ENCODE measurements at places on chromosomes 12 and 14. TPM values are rescaled to one million over a fixed set of nuclear protein-coding genes. Genes with fewer than 3 reads are reported as not detected.

GRCh38 chr14:99586054-99586760, 17.8 kb downstream of the CCDC85C start:
- no peak for DNase-seq

The CEBPE gene
- not detected for total RNA-seq

GRCh38 chr12:68349921-68350606, 17.9 kb upstream of the MDM1 start:
- no peak for DNase-seq

DNA sequence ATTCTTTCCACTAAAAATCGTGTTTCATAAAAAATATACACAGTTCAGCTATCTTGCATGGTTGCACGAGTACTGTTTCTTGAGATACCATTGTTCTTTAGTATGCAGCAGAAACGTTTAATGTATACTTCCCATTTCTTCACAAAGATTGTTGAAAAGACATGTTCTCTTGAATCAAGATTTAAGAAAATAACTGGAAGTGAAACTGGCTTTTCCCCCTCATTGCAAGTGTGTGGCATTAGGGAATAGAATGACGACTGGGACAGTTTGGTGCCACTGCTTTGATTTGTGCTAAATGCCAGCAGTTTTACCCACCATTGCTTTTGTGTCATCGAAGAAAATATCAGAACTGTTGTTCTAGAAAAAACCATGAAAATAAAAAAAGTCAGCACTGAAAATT, 20.3 kb upstream of the DHRS2 start:
- DNase-seq = no peak

The ZNF385A gene
- 4.8 TPM for total RNA-seq

DNA sequence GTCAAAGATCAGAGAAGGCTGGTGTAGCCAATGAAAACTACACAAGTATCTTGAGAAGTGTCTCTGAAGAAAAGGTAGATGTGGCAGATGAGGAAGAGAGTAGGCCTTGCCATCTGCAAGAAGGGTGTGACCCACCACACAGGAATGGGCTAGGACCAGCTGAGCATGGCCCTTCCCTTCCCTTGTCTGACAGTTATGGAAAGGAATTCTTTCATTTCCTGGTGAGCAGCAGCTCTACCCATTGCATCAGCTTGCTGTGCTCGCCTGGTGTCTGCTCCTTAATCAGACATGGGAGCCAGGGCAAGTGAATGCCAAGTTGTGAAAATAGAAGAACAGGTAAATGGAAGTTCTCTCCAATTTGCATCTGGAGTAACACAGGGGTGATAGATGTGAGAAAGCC, 145.2 kb upstream of the KRR1 start:
- DNase-seq = no peak

DNA sequence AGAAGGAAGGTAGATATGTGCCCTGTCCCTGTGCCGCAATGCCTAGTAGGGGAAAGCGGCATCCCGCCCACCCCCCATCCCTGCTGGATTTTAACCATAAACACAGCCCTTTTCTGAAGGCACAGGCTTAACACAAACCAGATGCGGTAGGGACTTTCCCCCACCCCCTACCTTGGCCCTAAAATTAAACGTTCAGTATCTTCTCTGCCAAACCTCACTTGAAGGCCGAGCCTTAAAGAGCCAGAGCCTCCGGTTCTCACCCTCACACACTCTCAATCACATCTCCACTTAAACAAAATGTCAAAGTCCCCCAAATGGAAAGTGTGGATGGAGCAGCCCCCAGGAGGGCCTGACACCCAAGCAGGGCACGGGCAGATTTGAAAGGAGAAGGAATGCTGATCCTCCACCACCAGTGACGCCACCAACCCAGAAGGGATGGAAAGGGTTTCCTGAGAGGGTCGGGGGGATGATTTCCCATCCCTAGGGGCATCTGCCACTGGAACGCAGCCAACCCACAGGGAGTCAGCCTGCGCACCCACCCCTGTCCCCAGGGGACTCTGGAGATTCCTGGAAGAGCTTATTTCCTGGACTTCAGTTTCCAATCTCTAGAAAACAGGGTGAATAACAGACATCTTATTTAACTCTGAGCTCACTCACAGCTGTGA, 26.4 kb downstream of the ACTN1 start:
- DNase-seq = no peak

DNA sequence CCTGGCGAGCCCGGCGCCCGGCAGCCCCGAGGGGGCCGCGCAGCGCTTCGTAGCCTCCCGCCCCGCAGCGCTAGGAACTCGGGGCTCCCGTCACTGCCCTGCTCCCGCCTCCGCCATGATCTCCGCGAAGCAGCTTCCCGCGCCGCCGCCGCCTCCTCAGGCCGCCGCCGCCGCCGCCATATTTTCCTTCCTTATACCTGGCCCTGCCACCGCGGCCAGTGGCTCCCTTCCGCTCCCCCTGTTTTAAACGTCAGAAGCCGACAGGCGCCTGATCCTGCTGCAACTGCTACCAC, 286 bp downstream of the PPP4R3A start:
- no peak for DNase-seq

DNA sequence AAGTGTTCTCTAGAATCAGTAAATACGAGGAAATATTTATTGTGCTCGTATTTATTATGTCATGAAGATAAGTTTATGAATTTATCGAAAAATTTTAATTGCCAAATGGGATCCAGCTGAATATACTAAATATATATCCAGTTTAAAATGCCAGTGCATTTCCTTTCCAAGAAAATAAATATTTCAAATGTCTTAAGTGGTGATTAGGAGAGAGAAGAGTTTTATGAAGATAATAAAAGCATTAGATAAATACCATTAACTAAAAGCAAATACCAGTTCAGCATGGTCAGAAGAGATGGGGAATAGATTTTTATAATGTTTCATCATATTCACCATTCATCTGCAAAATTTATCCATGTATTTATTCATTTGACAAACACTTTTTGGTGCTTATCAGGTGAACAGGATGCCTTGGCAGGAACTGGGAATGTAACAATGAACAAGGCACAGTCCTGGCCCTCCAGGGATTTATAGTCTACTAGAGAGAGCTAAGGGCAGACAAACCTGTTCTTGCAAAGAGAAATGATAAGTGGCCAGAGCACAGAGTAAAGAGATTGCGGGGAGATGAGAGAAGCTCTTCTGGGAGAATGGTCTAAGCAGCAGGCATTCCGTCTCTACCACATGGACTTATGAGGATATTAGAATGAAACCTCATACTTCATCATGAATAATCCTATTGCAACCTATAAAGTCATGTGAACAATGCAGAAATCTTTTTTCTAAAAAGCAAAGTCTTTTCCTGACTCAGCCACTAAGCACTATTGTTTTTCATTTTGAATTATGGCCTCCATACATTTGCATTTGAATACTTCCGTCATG, 143.7 kb upstream of the ABCD2 start:
- no peak for DNase-seq

The FZD10 gene
- not detected for total RNA-seq

The MUCL1 gene
- not detected for total RNA-seq

DNA sequence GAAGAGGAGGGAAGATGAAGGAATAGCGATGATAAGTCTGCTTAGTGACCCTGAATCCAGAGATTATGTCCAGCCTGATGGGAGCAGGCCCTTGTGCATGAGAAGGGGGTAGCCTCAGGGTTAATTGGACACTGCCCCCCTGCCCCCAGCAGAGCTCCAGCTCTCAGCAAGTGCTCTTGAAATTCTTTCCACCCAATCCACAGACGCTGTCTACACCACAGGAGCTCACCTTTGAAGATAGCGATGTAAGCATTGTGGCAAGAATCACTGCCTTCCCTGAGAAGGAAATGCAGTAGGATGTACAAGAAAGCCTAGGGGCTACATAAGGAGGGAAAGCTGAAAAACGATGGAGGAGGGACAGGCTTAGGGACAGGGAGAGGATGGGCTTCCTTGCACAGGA, 39.4 kb downstream of the CRACR2A start:
- DNase-seq = no peak

DNA sequence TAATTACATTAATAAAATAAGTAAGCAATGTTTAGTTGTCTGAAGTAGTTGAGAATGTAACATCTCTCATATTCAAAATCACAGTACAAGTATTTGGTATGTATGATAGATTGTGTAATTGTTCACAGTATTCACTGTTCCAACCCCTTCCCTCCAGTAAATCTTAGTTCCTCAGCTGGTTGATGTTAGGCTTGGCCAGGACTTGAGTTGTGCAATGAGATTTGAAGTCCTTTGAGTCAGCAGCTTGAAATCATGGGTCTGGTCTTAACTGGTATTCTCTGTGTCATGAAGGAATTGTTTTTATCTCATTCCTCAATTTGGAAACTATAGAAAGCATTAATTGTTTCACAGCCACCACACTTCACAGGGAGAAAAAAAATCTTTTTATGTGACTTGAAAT, 477.1 kb downstream of the FSCB start:
- DNase-seq = no peak

DNA sequence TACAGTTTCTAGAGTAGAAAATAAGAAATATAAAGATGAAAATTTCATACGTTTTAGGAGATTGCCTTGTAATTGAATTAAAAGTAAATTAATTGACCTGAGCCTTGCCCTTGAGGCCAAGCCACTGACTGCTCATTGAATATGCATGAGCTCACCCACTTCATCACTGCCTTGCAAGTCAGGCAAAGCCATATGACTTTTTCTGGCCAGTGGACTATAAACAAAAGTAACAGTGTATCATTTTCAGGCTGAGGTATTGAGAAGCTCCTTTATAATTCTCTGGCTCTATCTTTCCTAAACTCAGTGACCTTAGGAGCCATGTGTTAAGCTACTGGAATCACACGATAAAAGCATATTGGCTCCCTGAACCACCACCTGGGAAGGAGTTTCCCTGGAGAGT, 369.3 kb downstream of the NUAK1 start:
- DNase-seq = no peak

- no peak for DNase-seq
Measured at GRCh38 chr14:32374155-32374554, 45.1 kb downstream of the AKAP6 start.

- DNase-seq = no peak
Measured at GRCh38 chr14:65204056-65204455, 101.7 kb upstream of the MAX start.

DNA sequence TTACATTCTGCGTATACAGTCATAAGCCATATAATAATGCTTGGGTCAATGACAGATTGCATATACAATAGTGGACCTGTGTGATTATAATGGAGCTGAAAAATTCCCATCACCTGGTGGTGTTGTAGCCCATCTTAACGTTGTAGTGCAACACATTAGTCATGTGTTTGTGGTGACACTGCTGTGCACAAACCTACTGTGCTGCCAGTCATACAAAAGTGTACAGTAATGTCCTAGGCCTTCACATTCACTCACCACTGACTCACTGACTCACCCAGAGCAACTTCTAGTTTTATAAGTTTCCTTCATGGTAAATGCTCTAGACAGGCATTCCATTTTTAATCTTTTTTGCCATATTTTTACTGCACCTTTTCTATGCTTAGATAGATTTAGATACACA, 194.8 kb upstream of the SEL1L start:
- no peak for DNase-seq

DNA sequence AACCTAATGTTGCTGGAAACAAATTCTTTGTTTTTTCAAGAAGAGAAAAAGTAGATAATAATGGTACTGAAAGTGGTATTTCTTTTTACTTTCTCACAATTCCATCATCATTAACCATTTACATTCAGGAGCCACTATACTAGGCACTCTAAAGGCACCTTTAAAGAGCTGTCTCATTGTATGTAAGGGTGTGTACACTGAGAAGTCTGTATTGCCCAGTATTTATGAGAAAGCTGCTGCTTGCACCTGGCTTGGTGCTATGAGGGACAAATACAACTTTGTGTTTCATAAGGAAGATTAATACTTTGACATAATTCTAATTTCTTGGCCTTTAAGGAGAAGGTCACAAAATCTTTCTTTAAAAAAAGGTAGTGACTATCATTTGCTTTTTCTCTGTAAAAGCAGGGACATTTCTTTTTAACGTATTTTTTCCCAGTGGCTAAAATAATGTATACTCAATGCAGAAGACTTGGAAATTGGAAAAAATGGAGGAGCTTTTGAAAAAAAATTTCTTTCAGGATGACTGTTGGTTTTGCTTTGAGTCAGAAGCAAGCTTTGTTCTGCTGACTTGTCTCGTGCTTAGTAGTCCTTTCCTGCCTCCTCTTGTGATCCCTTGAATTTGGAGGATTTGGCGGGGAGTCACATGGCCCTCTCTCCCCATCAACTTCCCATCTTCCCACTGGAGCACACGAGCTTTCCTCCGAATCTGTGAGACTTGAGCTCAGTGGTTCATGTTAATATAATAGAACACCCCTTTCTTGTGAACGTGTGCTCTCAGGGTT, 50.1 kb downstream of the RASSF3 start:
- no peak for DNase-seq

DNA sequence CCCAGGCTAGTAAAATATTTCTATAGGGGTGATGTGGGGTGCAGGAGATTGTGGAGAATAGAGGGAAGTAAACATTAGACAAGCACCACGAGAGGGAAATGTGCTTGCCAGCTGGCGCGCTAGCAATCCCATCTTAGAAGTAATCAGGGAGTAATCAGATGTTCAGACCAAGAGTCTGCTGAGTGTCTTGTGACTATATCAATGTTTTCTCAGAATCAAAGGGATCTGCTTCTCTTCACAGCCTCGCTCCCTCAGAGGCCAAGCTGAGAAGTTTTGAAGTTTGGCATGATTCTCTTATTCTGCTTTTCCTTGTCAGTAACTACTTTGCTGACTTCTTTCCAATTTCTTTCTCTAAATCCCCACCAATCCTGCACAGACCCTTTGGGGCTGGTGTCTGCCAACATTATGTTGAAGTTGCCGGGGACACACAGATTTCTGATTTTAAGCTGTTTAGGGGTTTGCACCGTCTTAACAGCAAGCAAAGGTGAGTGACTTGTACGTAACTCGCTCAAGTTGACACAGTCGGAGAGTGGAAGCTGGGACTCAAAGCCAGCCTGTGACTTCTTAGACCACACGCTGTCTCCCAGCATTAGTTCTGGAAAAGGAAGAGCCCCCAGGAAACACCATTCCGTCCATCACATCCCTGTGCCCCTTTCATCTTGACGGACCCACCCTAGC, 22.0 kb upstream of the TSPAN9 start:
- no peak for DNase-seq

DNA sequence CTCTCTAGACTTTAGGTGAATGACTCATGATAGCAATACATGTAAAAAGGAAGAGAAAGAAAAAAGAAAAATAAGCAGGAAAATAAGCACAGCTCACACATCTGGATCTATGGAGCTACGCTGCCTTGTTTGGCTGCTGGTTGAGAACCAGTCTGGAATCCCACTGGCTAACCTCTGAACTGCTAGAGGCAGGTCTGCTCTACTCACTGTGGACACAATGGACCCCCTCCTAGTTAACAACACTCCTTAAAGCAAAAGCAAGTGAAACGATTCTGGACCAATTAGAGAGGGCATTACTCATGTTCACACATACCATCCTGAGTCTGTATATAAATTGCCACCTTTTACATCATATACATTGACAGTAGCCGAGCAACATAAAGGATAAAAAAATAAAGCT, 383.2 kb upstream of the FLRT2 start:
- no peak for DNase-seq

The NRIP2 gene
- total RNA-seq = 2.9 TPM

GRCh38 chr14:25522926-25523325, 473.0 kb upstream of the STXBP6 start:
- no peak for DNase-seq

DNA sequence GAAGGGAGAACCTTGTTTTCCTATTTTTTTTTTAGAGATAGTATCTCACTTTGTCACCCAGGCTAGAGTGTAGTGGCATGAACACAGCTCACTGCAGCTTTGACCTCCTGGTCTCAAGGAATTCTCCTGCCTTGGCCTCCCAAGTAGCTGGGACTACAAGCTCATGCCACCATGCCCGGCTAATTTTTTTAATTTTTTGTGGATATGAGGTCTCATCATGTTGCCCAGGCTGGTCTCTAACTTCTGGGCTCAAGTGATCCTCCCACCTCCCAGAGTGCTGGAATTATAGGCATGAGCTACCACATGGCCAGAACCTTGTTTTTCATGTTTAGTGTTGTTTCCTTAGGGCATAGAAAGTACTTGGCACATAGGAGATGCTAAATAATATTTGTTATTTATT, 13.5 kb downstream of the MANSC1 start:
- DNase-seq = no peak

Measured in cardiac septum (tissue), 1 donor.